Stimulated activated CD4-positive, alpha-beta T cell treated with anti-CD3 and anti-CD28 coated beads, Interleukin-1b, Interleukin-23, amount 100 ng/mL, for 1 hour (primary cell): ENCODE measurements at places on chromosomes 7 and 10.

DNA sequence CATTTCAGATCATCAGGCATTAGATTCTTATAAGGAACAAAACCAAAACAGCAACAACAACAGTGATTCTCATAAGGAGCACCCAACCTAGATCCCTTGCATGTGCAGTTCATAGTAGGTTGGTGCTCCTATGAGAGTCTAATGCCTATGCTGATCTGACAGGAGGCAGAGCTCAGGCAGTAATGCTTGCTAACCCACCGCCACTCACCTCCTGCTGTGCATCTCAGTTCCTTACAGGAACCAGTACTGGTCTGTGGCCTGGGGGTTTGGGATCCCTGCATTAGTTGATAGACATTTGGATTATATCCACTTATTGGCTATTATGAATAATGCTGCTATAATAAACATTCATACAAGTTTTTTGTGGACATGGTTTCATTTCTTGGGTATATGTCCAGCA, 14.0 kb downstream of the MKLN1 start:
- DNase-seq = no peak

DNA sequence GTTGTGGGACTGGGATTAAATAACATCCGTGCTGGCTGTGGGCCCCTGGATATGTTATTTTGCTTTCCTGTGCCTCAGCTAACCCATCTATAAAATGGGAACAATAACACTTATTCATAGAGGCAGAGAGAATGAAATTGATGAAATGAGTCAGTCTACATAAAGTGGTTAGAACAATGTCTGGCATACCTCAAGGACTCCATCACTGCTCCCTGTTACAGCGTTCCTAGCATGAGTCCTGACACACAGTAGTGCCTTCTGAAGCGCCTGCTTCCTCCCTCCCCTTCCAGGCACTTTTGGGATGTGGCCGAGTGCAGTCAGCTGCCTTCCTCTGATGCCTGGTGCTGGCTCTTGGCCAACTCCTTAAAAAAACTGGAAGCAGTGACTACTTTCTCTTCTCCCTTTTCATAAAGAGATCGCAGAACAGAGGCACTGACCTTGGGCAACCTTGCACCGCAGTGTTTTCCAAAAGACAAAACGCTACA, 108.4 kb upstream of the ZMIZ1 start:
- no peak for DNase-seq

GRCh38 chr10:11440250-11441150, 170.9 kb downstream of the USP6NL start:
- peak; percentile 6 for DNase-seq

GRCh38 chr10:3995302-3996210, 210.5 kb upstream of the KLF6 start:
- no peak for DNase-seq
